ENCODE measurements at places on chromosomes 2 and 18.
A peak's percentile ranks its signal among the peaks of the same experiment; 100 is the strongest.

- no peak for DNase-seq
These were observed 8.3 kb downstream of the WNT6 start for GRCh38 chr2:218867900-218868299.

DNA sequence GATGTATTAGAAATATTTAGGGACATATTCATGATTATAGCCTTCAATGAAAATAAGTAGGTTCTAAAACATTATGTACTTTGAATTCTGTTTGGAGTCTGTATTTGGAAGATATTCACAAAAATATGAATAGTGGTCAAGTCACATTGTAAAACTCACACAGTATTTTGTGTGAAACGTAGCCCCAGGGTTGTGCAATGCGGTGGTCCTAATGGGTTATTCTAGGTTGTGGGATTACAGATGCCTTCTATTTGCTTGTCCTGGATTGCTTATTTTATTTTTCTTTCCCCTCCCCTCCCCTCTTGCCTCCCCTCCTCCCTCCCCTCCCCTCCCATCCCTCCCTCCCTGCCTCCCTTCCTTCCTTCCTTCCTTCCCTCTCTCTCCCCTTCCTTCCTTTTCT, 93.7 kb upstream of the THUMPD2 start:
- no peak for DNase-seq

GRCh38 chr2:127086990-127087790, 19.8 kb downstream of the BIN1 start:
- DNase-seq: no peak

GRCh38 chr2:237665713-237666143, 38.3 kb downstream of the LRRFIP1 start:
- DNase-seq: no peak

GRCh38 chr2:239144713-239144999, 256.2 kb downstream of the HDAC4 start:
- DNase-seq: no peak

DNA sequence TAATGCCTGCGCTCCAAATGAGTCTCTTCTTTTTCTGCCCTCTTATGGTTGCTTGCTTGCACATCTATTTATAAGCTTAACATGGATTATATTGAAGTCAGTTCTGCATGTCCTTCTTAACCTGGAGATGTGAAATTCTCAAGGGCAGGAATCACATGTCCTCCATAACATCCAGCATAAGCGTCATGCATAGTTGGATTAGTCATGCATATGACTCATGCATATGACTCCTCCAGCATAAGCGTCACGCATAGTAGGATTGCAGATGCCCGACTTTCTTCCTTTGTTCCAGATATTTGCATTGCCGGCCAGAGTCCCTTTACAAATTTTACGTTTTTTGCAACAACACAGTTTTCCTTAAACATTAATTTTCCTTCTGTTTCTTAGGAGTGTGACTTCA, 308.6 kb downstream of the TGIF1 start:
- DNase-seq: no peak

GRCh38 chr2:236940916-236941520, 144.7 kb upstream of the COPS8 start:
- DNase-seq: no peak

DNA sequence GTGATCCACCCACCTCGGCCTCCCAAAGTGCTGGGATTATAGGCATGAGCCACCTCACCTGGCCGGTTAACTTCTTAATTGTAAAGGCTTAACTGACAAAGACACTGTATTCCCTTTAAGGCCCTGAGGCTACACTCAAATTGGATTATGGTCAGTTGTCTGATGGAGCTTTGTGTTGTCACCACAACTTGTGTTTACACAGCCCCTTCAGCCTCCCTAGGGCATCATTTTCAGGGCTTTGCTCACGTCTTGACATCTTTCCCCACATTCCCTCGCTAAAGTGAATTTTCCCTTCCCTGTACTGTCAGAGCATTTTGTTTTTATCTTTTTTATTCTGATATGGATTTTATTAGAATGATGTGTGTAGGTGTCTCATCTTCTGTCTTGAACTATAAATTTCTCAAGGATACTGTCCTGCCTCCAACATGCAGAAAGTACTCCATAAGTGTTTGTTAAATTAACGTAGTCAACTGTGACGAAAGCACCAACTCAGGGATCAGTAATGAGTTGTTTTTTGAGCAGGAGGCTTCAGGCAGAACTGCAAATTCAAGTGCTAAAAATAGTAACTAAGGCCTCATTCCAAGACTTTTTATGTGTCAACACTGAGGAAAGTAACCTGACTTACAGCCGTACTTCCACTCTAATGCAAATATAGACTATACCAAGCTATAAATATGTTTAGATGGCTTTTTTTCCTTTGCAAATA, 77.1 kb upstream of the NARS1 start:
- no peak for DNase-seq

DNA sequence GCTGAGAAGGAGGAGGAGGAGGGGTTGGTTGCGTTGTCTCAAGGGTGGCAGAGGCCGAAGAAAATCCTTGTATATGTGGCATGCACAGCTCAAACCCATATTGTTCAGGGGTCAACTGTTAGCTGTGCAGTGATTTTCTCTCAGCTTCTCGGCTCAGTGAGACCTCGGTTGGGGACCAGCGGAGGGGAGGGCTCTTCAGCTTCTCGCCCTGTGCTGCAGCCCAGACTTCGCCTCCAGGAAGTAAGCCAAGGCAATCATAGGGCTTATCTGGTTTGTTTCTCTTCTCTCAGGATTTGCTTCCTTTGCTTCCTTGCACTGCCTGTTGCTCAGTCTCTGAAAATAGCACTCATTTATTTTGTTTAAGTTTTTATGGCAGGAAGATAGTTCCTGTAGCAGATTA, 85.5 kb downstream of the SOWAHC start:
- no peak for DNase-seq

- DNase-seq: no peak
These were observed 21.6 kb upstream of the ITGB6 start for GRCh38 chr2:160221391-160222276.

DNA sequence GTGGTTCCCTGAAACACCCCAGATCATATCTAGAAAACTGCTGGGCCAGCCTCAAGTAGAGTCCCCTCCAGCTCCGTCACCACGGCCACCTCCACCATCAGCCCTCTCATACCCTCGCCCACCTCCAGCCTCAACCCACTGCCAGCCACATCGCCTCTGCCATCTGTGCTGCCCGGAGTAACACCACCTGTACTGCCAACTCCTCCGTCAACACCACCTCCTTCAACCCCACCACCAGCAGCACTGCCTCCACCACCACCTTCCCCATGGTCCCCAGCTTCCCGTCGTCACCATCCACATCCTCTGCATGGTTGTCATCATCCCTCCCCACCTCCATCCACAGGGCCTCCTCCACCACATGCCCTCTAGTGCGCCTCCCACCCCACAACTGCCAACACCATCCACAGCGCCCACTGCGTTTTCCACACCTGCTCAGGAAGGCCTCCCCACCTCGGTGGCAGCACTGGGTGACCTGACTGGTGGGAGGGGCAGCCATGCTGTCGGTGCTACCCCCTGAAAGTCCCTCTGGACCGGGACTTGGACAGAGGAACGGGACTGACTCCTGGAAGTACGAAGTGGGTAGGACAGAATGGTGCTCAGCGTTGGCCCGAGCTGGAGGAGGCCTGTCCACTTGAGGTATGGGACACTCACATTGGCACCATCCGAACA, 1.6 kb downstream of the SNED1 start:
- DNase-seq: peak; percentile 16

All from activated T-cell treated with anti-CD3 and anti-CD28 coated beads, Interleukin-2, amount 50 U/mL, for 1 hour (primary cell).